ENCODE measurements at places on chromosomes 12 and 14. TPM values are rescaled to one million over a fixed set of nuclear protein-coding genes. Genes with fewer than 3 reads are reported as not detected.

Gene MYH6
- 0.59 TPM for total RNA-seq

Gene EFS
- total RNA-seq: not detected

Gene TMCC3
- total RNA-seq: 0.12 TPM

Gene BMP4
- not detected for total RNA-seq

Gene LRP1-AS
- not detected for total RNA-seq

Gene SDR9C7
- not detected for total RNA-seq

Gene HCAR3
- 0.62 TPM for total RNA-seq

Gene MYH7
- 0.05 TPM for total RNA-seq

Gene DCTN2
- 83.5 TPM for total RNA-seq

Gene KRT75
- total RNA-seq: not detected

Gene CEP290
- total RNA-seq: 15.5 TPM

Gene TDRD9
- total RNA-seq: not detected

Gene RD3L
- not detected for total RNA-seq

Gene C12orf54
- not detected for total RNA-seq

Gene EAPP
- total RNA-seq: 35.1 TPM

Gene OR10P1
- not detected for total RNA-seq

Gene RNASE4
- total RNA-seq: 0.34 TPM

Gene ANG
- 0.57 TPM for total RNA-seq

Gene APEX1
- total RNA-seq: 242 TPM

Gene TOGARAM1
- 9.3 TPM for total RNA-seq

Gene MOAP1
- total RNA-seq: 16.8 TPM

Gene MYBPC1
- total RNA-seq: not detected

Gene FLRT2
- total RNA-seq: not detected

Gene TAS2R46
- total RNA-seq: 2.0 TPM

Gene P2RX7
- total RNA-seq: 7.3 TPM

Gene CLEC2A
- not detected for total RNA-seq

Gene GNPNAT1
- 26.4 TPM for total RNA-seq
